IPS-NIHi11 (cell line): ENCODE measurements at places on chromosomes 13 and 19.

DNA sequence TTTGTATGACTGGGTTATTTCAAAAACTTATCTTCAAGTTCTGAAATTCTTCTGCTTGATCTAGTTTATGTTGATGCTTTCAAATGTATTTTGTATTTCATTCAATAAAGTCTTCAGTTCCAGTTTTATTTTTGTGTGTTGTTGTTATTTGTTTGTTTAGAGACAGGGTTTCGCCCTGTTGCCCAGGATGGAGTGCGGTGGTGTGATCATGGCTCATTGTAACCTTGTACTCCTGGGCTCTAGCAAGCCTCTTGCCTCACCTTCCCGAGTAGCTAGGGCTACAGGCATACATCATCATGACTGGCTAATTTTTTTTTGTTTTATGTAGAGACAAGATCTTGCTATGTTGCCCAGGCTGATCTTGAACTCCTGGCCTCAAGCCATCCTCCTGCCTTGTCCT lies 40.3 kb upstream of the ARHGEF7 start:
- DNase-seq, result no peak

- no peak for DNase-seq
Observed at GRCh38 chr13:21324803-21325202, 134.3 kb downstream of the ZDHHC20 start.

DNA sequence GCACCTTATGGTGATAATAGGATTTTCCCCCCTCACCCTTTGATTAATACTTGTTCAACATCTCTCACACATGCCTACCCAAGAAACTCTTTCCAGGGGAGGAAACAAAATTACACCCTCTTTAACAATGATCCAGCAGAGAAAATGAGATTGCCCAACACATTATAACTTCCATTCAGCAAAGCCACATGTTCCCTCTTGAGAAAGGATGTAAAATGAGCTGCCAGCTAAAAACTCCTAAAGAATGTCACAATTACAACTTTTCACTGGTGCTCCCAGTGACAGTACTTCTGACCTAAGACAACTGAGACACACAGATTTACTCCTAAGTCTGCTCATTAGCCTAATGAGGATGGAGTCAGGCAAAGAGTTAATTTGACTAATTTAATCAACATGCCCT lies 621.4 kb downstream of the DIAPH3 start:
- DNase-seq, result no peak

GRCh38 chr13:93466502-93467036 lies 240.0 kb downstream of the GPC6 start:
- no peak for DNase-seq

GRCh38 chr13:102504002-102504401 lies 92.8 kb upstream of the TPP2 start:
- DNase-seq, result no peak

DNA sequence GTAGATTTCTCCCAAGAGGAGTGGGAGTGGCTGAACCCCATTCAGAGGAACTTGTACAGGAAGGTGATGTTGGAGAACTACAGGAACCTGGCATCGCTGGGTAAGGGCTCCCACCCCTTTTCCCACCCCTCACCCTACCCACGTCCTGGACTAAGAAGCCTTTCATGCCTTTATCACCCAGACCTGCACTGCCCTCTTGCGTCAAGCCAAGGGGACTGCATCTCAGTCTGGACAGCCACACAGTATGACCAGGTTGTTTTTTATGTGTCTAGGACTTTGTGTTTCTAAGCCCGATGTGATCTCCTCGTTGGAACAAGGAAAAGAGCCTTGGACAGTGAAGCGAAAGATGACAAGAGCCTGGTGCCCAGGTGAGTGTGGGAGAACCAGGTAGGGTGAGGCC lies 8.8 kb downstream of the ZFP28 start:
- DNase-seq, result no peak

GRCh38 chr19:54630782-54631181 lies 498 bp downstream of the LILRB1 start:
- DNase-seq, result no peak

DNA sequence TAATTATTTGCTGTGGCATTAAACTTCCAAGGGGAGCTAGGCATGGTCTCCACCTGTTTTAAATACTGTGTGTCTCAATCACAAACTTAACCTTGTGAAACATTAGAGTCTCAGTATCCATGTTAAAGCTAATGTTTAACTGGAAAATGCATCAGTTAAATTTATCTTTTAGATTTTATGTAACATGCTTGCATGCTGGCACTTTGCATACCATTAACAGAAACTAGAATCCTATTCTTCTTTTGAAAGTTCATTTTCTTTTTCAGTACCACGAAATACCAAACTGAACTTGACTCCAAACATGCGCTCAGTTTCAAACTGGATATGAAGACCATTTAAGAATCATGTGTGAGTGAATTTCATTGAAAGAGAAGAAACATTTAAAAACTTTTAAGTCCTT lies 328.9 kb upstream of the SLC10A2 start:
- no peak for DNase-seq

DNA sequence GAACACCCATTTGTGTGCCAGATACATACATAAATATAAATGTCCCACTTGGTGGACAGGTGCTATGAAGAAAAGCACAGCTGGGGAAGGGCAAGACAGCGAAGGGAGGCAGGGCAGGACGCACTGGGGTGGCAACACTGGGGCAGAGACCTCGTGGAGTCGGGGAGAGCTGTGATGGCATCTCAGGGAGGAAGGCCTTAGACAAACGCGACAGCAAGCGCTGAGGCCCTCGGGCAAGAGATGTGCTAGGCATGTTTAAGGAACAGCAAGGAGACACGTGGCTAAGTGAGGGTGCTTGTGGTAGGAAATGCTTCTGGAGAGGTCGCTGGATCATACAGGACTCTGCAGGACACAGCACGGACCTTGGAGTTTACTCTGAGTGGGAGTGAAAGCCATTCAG lies 23.3 kb upstream of the CCNP start:
- no peak for DNase-seq

- peak; percentile 65 for DNase-seq
Observed at GRCh38 chr19:47540748-47541147, 25.9 kb upstream of the NAPA start.

DNA sequence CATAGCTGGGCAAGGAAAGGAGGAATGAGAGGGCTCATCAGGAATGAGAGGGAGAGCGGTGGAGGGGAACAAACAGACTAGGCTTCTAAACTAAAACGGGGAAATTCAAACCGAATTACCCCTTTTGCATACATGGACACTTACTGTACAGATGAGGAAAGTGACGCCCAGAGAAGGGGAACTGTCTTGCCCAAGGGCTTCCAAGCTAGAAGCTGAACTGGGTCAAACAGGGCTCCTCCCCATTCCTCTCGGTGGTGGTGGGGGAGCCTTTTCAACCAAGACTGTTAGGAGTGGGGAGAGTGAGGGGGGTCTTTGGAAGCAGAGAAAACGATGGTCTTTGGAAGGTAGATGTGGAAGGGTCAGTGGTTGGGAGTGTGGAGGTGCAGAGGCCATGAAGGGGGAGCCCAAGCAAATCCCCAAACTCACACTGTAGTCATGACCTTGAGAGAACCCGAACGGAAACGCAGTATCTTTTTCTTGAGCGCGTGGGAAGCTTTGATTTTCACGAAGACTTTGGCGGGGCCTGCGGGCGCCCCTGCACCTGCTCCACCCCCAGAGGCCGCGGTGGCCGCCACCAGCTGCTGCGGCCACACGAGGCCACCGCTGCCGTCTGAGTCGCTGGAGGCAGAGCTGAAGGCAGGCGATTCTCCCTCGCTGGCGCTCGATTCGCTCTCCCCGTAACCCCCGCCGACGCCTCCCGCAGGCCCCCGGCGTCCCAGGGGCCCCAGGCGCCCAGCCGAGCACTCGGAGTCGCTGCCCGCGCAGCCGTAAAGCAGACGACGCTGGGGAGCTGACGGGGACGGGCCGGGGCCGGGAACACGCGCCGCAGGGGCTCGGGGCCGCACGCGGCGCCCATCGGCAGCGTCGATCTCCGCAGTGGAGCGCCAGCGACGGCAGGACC lies 12.3 kb upstream of the GNG8 start:
- peak; percentile 56 for DNase-seq

DNA sequence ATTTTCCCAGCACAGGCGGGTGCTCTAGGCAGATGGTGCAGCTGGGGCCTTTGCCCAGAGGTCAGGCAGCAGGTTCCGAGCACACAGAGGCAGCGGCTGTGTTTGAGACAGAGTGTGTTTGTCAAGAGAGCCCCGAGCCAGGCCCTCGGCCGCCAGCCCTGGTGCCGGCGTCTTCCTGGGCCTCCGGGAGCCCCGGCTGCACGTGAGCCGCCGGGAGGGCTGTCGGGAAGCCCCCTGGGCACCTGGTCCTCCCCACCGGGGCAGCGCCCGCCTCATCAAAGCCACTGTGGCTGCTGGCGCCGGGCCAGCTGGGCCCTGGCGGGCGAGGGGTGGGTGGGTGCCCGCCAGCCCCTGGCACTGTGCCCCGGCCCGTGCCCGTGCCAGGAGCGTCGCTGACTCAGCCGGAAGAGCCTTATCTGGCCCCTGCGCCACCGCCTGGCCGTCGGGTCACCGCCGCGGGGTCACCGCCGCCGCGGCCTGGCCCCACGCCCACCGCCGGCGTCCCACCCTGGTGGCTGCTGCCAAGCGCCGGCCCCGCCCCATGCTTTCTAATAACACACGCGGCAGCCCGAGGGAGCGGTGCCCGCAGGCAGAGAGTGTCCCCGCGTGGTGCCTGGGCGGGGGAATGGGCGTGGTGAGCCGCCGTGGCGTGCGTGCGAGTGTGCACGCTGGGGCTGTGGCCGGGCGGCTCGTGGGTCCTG lies 14.9 kb downstream of the ARID3A start:
- DNase-seq, result no peak

- no peak for DNase-seq
Observed at GRCh38 chr19:44566984-44567383, 37.5 kb upstream of the CEACAM20 start.

DNA sequence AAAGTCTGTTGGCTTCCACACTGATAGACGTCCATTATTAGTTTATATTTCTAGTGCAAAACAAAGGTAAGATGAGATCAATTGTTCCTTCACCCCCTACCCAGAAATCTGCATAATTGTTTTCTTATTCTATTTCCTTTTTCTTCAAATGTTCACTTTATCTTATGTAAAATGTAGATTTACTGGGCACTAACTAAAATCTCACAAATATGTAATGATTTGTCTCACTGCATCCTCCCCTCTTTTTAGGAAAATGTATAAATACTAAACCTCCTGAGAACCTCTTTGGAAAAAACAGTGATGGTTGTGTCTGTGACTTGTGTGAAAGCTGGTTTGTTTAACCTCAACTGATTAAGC lies 1377.2 kb upstream of the MIR17HG start:
- DNase-seq, result no peak
